ENCODE measurements at places on chromosomes 12 and 14.
A peak's percentile ranks its signal among the peaks of the same experiment; 100 is the strongest.

DNA sequence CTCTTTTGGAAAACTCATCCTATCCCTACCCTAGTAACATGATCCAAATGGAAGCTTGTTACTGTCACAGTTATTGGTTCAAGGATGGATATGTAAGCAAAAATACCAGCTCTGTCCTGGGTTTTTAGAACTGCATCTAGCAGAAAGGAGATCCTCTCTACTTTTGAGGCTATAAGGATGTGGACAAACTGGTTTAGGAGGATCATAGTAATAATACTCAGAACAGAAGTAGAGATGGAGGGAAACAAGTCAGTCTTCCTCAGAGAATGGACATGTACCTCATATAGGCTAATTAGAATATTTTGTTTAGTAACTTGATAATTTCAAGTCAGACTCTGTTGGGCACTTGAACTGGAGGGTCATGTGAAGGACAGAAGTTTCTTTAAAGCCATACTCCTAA, 26.6 kb downstream of the FUT8 start:
- DNase-seq, result no peak

DNA sequence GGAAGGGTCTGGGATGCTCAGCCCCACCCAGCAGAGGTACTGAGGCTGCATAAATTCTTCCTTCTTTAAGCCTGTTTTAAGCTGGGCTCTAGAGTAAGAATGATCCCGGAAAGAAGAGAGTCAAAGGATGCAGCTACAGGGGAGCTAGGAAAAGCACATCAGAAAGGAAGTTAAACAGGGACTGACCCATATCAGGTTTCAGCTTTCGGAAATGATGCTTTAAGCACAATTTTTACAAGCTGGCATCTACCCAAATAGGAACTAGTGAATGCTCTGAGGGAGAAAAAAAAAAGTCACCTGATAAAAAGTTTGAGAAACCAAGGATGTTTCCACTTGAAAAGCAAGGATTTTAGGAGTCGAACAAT, 22.0 kb downstream of the TSPAN8 start:
- no peak for DNase-seq

DNA sequence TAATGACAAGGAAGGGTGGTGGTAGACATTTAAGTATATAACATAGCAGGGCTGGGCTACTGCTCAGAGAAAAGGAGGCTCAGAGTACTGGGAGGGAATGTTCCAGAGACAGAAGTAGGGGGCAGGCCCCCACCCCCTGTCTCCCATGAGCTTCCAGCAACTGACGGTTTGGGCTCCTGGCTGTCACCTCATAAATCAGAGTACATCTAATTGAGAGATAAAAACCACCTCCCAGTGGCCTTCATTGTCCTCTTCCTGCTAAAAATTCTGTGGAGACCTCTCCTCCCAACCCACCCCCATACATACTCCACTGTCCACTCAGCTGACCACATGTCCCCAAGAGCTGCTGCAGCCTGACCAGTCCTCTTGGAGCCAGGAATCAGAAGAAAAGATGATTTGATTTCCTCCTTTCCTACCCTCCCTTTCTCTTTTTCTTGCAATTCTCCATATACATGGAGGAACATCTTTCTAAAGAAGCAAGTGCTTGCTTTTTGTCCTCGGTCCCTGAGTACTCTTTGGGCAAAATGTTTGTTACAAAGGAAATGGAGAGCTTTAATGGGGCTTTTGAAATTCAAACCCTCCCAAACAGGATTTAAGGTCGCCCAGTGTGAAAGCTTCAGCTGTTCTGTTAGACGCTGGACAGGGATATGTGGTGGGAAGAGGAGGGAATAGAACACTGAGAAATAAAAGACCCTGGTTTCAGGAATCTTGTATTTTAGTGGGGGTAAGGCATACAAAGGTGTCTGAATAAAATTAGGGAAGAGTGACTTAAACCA, 16.4 kb upstream of the KCNA5 start:
- no peak for DNase-seq

GRCh38 chr12:12892681-12893141, 1.3 kb downstream of the GPRC5A start:
- DNase-seq, result no peak

DNA sequence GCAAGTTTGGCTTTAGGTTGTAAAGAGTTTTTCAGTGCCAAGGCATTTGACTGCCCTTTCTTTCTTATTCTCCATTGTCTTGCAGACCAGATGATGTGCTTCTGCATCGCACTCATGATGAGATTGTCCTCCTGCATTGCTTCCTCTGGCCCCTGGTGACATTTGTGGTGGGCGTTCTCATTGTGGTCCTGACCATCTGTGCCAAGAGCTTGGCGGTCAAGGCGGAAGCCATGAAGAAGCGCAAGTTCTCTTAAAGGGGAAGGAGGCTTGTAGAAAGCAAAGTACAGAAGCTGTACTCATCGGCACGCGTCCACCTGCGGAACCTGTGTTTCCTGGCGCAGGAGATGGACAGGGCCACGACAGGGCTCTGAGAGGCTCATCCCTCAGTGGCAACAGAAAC, 64.3 kb downstream of the KCNMB4 start:
- DNase-seq, result no peak

- DNase-seq, result no peak
These were observed 198.2 kb downstream of the CHST11 start for GRCh38 chr12:104654665-104655609.

DNA sequence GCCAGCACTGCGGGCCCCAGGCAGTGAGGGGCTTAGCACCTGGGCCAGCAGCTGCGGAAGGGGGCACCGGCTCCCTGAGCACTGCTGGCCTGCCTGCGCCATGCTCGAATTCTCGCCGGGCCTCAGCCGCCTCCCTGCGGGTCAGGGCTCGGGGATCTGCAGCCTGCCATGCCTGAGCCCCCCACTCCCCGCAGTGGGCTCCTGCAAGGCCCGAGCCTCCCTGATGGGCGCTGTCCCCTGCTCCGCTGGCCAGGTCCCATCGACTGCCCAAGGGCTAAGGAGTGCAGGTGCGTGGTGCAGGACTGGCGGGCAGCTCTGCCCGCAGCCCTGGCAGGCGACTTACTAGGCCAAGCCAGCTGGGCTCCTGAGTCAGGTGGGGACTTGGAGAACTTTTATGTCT, 133.3 kb upstream of the LMNTD1 start:
- DNase-seq, result no peak

DNA sequence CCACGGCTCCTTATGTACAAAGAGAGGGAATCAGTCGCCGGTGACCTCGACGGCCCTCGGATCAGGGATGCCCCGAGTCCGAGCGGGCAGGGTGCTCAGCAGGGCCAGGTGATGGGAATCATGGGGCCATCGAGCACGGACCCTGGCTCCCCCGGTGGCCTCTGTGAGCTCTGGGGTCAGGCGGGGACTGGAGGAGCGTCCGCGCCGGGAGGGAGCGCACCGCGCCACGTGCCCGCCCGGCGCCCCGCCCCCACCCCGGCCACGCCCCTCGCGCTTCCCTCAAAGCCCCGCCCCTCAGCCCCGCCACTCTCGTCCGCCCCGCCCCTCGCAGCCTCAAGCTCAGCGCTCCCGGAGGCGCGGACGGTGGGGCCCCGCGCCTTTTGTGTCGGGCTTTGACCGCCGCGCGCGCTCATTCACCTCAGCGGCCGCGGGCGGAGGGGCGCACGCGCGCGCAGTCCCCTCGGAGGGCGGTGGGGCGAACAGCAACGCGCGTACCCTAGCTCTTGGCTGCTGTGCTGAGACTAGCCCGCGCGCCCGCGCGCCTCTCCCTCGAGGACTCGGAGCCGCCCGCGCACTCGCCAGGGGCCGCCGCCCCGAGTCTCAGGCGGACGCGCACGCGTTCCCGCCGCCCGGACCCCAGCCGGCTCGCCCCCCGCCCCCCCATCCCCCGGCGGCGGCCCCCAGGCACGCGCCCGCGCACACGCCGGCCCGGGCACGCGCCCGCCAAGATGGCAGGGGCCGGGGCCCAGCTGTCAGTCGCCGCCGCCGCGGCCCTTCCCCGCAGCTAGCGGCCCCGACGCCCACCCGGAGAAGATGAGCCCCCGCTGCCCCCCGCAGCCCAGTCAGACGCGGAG, 93.9 kb upstream of the EVL start:
- DNase-seq, result peak; percentile 86

DNA sequence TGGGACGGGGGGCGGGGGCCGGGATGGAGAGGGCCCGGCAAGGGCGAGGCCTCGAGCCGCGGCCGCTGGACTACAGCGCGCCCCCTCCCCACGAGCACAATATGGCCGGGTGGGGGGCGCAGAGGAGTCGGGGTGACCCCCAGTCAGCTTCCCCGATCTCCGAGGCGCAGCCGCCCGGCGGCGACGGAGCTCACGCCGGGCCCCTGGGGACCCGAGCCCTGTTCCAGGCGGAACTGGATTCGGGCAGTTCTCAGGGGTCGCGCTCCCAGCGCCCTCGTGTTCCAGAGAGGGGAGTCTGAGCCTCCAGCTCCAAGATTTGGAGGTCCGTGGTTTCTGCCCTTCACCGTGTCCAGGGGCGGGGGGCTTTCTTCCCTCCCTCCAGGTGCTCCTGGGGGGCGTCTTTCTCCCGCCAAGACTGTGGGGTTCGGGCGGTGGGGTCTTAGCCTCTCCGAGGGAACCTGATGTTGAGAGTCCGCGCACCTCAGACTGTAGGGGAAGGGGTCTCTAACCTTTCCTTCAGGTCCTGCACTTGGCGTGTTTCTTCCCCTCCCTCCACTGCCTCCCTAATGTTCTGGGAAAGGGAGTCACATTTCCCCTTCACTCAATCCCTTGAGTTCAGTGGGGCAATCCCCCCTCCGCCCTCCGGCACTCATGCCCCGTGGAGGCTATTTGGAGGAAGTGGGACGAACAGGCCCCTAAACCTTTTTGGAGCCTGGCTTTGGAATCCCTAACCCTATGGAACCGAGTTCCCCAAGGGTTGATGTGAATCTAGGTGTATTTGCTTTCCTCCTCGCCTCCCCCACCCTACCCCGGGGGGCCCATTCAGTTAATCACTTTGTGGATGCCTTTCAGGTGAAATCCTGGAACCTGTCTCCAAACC, 584 bp downstream of the ACVR1B start:
- no peak for DNase-seq

DNA sequence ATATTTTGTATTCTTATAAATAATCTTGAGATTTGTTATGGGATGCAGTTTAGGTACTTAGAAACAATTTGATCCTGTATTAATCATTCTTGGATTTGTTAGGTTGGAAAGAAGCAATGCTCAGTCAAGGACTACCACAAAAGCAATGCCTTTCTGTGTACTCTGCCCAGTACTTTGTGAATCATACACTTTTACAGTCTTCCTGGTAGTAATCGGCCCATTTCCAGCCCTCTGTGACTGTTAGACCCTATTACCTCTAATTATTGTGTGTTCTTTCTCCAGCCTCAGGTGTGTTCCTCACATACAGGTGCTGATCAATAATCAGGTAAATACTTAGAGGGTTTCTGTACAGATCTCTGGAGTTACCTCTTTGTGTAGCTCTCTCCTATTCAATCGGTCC, 609.0 kb downstream of the KCNH5 start:
- DNase-seq, result no peak

DNA sequence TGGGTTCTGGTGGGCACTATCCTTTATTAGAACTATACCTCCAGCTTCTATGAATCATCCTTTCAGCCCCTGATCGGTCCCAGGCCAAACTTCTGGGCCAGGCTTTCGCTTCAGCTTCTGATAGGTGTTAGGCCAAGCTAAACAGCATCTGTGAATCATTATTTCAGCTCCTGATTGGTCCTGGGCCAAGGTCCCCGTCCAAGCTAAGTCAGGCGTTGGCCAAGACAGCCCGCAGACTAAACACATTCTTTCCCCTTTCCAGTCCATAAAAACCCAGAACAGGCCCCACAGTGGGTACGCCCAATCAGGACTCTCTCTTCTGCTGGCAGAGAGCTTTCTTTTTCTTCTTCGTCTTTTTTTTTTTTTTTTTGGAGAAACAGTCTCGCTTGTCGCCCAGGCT, 1808.9 kb upstream of the SEL1L start:
- no peak for DNase-seq

DNA sequence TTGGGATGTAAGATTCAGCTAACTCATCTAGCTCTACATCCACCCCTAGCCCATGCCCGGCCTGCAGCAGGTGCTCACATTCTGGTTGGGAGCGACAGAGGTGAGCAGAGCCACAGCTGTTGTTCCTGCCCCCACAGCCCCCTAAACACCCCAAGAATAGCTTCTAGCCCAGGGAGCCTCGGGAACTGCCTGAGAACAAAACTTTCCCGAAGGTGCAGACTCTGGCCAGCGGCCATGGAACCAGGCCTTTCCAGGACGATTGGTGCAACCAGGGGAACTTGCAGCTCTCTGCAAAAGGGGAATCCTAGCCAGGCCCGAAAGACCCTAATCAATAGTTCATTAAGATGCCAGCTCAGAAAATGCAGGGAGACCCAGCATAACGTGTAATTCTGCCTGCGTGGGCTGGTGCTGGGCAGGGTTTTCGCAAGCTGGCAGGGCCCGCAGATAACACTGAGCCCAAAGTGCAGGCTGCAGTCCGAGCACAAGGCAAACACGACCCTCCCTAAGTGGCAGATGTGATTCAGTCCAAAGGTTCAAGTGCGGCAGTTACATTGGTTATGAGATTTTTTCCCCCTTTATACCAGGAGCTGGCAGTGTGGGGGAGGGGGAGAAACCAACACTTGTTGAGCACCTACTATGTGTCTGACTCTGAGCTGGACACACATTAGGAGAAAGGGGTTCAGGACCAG, 122.5 kb upstream of the MAP1LC3B2 start:
- no peak for DNase-seq

GRCh38 chr14:90538716-90539495, 142.1 kb downstream of the CALM1 start:
- DNase-seq, result no peak

DNA sequence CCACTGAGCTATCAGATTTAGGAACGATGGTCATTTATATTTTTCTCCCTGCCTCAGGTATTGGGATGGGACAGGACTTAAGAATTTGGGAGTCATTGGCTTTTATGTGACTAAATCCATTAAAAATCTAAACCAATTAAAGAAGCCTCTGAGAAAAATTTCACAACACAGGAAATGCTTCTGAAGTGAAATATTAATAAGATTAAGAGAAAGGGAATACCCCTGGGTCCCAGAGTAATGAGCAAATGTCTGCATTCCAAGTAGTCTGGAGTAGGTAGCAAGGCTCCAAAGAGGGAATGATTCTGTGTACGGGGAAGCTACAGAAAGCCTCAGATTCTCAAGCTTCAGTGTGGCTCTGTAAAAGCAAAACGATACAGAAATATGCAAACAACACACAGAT, 707 bp upstream of the MED6 start:
- DNase-seq, result no peak

GRCh38 chr14:60989599-60989998, 8.6 kb downstream of the SLC38A6 start:
- DNase-seq, result no peak

DNA sequence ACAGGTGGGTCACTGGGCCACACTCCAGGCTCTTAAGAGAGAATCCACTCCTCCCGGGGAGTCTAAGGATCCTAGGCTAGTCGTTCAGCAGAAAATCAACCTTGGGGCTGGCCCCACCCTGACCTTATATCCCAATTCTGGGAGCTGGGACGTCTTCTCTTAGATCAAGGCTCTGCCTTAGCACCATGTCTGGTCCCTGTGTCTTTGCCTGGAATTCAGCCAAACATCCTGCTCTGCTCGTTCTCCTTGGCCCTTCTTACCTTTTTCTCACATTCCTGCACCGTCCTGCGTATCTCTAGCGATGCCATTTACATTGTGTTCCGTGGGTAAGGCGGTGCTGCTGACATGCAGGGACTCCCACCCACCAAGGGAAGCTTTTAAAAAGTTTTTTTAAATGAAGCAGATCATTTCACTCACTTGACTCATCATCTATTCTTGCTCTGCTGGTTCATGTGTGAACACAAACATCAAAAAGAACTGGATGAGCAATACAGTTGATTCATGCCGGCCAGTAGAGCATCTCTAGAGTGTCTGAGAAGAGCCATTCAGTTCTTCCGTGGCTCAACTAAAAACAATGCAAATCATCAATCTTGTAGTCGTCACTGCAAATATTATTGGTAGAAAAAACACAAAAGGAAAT, 50.2 kb downstream of the KCNK13 start:
- DNase-seq, result no peak
